ENCODE measurements at places on chromosomes 4 and X. TPM values are rescaled to one million over a fixed set of nuclear protein-coding genes. Genes with fewer than 3 reads are reported as not detected.

TMEM156 gene
- total RNA-seq, result 1.2 TPM

CRMP1 gene
- total RNA-seq, result under 0.01 TPM

MSL3 gene
- total RNA-seq, result 19.8 TPM

TCEAL7 gene
- 9.8 TPM for total RNA-seq

BANK1 gene
- total RNA-seq, result 0.17 TPM
